ENCODE measurements at places on chromosomes 2 and 18. TPM values are rescaled to one million over a fixed set of nuclear protein-coding genes. Genes with fewer than 3 reads are reported as not detected.

DNA sequence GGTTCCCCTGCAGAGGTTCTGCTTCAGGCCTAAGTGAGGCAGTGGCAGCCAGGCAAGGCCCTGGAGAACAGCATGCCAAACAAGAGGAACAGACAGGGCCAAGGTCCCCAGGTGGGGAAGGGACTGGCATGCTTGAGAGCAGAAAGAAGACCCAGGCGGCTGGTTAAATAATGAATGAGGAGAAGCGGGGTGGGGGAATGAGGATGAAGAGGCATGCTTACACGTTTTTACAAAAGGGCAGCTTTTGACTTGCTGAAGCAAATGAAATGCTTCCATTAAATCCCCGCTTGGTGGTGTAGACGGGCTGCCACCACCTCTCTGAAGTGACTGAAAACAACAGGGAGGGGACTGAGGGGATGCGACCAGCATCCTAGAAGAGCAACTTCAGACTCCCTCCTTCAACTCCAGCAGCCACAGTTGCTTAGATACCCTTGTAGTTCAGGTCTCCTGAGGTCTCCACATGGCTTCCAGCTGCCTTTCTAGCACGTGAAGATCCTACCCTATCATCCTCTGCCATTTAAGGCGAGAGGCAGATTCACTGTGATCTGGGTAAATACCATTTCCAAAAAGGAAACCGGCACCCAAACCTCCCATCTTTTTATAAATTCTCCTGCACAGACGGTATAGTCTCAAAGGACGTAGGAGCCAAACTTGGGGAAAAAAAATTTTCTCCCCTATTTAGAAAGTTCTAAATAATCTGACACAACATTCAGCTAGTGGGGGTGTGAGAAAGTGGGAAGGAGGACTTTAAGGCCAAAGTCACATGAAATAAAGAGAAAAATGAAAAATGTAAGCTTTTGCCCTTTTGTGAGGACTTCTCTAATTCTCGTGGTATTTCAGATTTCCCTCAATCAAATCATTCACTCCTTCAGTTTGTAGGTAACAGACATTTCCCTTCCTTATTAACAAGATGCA, 65.6 kb downstream of the CACNB4 start:
- no peak for DNase-seq

LRP1B gene
- 1.2 TPM for total RNA-seq

UGT1A9 gene
- total RNA-seq = 0.12 TPM

DNA sequence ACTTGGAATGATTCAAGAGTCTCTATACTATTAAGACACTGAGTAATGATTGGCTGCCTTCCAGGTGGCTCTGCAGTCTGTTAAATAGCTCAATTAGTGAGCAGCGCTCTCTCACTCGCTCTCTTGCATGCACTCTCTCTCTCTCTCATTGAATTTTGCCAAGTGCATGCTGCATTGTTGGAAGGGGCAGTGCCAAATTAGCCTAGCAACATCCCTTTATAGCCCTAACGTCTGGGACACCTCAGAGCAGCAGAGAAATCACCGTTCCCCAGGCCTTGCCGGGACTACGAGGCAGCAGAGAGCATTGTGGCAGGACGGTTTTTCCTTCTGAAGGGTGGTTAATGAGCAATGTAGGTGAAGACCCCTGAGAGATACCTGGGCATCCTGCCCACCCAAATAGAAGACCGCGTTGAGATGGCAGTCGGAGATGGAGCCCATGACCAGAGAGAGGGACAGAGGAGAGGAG, 447.6 kb upstream of the POU3F3 start:
- DNase-seq = no peak

DNA sequence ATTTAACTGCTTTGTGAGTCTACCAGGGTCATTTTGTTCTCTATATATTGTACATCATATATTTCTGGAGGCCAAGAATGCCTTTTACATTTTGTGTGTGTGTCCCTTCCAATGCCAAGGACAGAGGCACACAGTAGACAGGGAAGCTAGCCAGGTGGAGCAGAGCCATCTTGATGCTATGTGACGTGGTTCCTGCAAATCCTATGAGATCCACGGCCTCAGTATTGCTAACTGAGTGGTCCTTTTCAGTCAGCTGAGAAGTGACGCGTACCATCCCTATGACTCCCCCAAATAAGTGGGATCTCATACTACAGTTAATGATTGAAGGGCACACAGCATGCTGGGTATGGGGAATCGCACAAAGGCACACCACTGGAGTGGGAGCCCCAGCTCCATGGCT, 27.3 kb downstream of the CCDC141 start:
- no peak for DNase-seq

Data from left cardiac atrium (tissue), 4 donors.